ENCODE measurements at places on chromosomes 11 and 22. TPM values are rescaled to one million over a fixed set of nuclear protein-coding genes. Genes with fewer than 3 reads are reported as not detected.

DNA sequence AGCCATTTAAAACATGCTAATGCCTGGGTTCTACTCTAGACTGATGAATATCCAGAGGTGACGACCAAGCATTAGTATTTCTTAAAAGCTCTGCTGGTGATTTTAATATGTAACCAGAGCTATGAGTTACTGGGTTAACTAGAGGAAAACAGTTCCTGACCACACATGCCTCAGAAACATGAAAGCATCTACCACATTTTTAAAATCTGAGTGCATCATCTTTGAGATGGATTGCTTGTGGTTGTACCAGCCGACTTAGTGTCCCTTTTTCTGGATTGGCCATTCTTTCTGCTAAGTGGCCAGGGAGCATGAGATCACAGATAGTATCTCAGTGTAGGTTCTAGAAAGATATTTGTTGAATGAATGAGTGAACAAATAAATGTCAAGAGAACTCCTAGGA is 152.4 kb downstream of the NTM start:
- no peaks in the 10 kb centered on the region for H3K4me1 ChIP-seq
- no peak for DNase-seq
- no peak overlapping the region for H3K27ac ChIP-seq
- no peaks in the 10 kb centered on the region for H3K36me3 ChIP-seq

DNA sequence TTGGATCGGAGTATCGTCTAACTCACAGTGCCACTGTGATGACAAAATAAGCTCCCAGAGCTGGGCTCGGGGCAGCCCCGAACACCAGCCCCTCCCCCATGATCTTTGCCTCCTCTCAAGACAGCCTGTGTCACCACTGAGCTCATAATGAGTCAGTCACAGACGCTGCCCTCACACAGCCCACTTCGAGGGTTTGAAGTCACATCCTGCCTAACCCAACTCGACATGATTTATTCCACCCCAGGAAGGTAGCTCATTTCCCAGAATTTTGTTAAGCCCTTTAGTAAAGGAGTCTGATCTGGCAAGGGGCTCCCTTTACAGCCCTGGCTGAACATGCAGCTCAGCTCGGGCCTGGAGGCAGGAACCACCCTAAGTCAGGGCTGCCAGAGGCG is 22.8 kb downstream of the MYH9 start:
- H3K4me3 ChIP-seq, result no peak overlapping the region
- H3K27me3 ChIP-seq, result no peaks in the 10 kb centered on the region
- peaks cover 100% of the 10 kb centered on the region for H3K4me1 ChIP-seq
- H3K27ac ChIP-seq, result peak overlapping the region; percentile 93
- no peaks in the 10 kb centered on the region for H3K36me3 ChIP-seq
- no peak for DNase-seq

DNA sequence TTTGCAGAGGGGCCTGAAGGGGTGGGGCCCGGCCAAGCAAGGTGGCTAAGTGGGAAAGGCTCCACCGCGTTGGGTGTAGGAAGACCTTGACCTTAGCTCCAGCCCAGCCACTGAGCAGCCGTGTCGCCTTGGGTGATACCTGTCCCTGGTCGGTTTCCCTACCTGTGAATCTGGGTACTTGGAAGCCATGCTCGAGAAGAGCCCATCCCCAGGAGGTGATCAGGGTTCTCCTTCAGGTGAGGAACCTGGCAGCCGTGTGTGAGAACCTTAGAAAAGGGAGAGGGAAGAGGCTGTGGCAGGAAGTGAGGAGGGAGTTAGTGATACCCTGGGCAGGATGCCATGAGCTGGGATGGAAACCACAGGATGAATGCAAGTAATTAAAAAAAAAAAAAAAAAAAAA is 21.6 kb downstream of the PPARA start:
- no peaks in the 10 kb centered on the region for H3K27me3 ChIP-seq
- no peak overlapping the region for H3K27ac ChIP-seq
- peaks cover 29% of the 10 kb centered on the region for H3K4me1 ChIP-seq
- H3K4me3 ChIP-seq, result no peak overlapping the region

Gene SHANK2
- 11.0 TPM for total RNA-seq

- H3K36me3 ChIP-seq, result no peaks in the 10 kb centered on the region
- H3K27me3 ChIP-seq, result no peaks in the 10 kb centered on the region
- H3K4me1 ChIP-seq, result peaks cover 50% of the 10 kb centered on the region
- DNase-seq, result no peak
- peak overlapping the region; percentile 67 for H3K27ac ChIP-seq
Measured at GRCh38 chr11:83051760-83052671, 19.7 kb downstream of the RAB30 start.

- H3K27ac ChIP-seq, result no peak overlapping the region
- DNase-seq, result no peak
- no peaks in the 10 kb centered on the region for H3K27me3 ChIP-seq
Measured at GRCh38 chr22:44879301-44879680, 126.9 kb downstream of the ARHGAP8 start.

Gene SHANK3
- 20.4 TPM for total RNA-seq

Gene HPS5
- 17.4 TPM for total RNA-seq

DNA sequence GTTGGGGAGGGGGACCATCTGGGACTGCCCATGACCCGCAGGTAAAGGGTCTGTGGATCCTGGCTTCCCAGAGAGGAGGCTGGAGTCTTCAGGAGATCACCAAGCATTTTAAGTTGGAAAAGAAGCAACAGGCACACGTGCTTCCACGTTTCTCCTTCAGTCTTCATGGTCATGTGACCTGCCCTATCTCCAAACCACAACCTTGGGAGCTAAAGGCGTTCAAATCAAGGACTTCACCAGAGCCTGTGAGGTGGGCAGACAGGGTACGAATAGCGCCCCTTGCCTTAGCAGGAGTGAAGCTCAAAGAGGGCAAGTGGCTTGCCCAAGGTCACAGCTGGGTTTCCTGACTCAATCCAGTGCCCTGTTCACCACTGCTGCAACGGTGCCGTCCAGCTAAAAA is 6.7 kb downstream of the TMEM184B start:
- peaks cover 88% of the 10 kb centered on the region for H3K4me1 ChIP-seq
- H3K27me3 ChIP-seq, result no peaks in the 10 kb centered on the region
- H3K36me3 ChIP-seq, result peaks cover 5% of the 10 kb centered on the region
- no peak for DNase-seq

GRCh38 chr11:6129011-6129410 is 21.5 kb downstream of the OR56B4 start:
- H3K27me3 ChIP-seq, result no peaks in the 10 kb centered on the region
- H3K36me3 ChIP-seq, result no peaks in the 10 kb centered on the region
- no peak overlapping the region for H3K27ac ChIP-seq
- DNase-seq, result no peak

DNA sequence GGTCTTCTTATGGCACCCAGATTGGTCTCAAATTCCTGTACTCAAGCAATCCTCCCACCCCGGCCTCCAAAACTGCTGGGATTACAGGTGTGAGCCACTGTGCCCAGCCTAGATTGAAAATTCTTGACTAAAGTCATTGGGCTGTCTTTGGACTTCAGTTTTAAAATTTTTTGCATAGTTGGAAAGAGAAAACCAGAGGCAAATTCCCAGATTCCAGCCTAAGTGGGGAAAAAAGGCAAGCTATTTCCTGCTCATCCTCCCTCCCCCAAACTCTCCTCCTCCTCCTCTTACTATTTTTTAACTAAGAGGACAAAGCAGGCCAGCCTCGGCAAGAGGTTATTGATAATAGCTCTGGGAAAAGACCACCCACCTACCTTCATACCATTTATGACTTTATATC is 78.6 kb upstream of the CLMP start:
- no peaks in the 10 kb centered on the region for H3K27me3 ChIP-seq
- H3K4me3 ChIP-seq, result no peak overlapping the region
- H3K36me3 ChIP-seq, result no peaks in the 10 kb centered on the region
- H3K4me1 ChIP-seq, result no peaks in the 10 kb centered on the region
- H3K27ac ChIP-seq, result no peak overlapping the region
- DNase-seq, result no peak

DNA sequence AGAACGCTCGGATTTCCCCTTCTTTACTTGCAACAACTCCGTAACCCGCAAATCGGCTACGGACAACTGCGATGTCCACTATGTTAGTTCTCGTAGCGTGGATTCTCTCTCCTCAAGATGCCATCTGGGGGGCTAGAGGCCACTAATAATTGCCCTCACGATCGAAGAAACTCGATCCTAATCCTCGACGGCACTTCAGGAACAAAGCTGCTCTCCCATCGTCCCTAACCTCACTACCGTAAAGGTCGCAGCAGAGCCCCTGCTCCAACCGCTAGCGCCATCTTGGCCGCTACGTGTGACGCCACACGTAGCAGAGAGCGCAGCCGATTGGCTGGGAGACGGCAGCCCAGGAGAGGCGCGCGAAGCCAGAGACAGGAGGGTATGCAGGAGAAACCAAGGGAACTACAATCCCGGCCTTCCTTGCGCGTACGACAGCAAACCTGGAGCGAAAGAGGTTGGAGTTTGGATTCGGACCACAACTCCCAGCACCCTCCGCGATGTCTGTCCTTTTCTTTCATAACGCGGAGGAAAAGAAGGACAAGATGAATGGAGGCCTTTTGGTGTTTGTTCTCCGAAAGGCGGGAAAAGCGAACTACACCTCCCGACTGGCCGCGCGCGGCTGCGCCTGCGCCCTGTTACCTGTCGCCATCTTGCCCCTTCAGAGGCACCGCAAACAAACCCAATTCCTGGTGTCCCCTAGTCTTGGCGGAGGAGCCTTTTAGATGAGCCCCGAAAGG is at the start of gene EMSY:
EMSY (plus strand) TSS at position 635 of the 737 bp plus-strand sequence. CDS start 1,921 bp downstream, outside the sequence.
- no peaks in the 10 kb centered on the region for H3K36me3 ChIP-seq
- peak within 1 kb of the TSS; percentile 80 for H3K4me3 ChIP-seq
- peaks cover 25% of the 10 kb centered on the region for H3K4me1 ChIP-seq
- peak; percentile 99 for DNase-seq
- no peaks in the 10 kb centered on the region for H3K27me3 ChIP-seq
- peak within 1 kb of the TSS; percentile 96 for H3K27ac ChIP-seq

DNA sequence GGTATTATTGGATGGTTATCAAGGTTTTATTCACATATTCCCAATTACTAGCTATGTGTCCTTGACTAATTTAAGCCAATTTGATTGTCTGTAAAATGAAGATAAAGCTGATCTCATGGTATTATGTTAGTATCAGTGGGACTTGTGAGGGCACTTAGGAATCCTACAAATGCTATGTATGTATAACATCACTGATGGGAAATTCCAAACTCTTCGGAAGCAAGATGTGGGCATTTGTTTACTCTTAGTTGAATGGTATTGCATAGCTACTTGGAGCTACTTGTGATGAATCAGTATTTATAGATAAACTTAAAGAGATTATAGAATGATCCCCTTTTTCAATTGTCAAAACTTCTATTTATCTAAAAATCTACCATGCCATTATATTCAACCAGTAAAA is 239.9 kb downstream of the CNTN5 start:
- H3K27ac ChIP-seq, result no peak overlapping the region
- H3K4me3 ChIP-seq, result no peak overlapping the region
- DNase-seq, result no peak
- H3K27me3 ChIP-seq, result no peaks in the 10 kb centered on the region
- no peaks in the 10 kb centered on the region for H3K36me3 ChIP-seq
- H3K4me1 ChIP-seq, result no peaks in the 10 kb centered on the region

- no peak overlapping the region for H3K27ac ChIP-seq
- H3K4me1 ChIP-seq, result no peaks in the 10 kb centered on the region
- H3K27me3 ChIP-seq, result no peaks in the 10 kb centered on the region
- no peak overlapping the region for H3K4me3 ChIP-seq
- H3K36me3 ChIP-seq, result no peaks in the 10 kb centered on the region
Measured at GRCh38 chr11:83941050-83941449, 654.9 kb upstream of the CCDC90B start.

GRCh38 chr11:22674470-22675439 is 8.3 kb downstream of the GAS2 start:
- DNase-seq, result no peak
- H3K27me3 ChIP-seq, result no peaks in the 10 kb centered on the region
- no peaks in the 10 kb centered on the region for H3K36me3 ChIP-seq

DNA sequence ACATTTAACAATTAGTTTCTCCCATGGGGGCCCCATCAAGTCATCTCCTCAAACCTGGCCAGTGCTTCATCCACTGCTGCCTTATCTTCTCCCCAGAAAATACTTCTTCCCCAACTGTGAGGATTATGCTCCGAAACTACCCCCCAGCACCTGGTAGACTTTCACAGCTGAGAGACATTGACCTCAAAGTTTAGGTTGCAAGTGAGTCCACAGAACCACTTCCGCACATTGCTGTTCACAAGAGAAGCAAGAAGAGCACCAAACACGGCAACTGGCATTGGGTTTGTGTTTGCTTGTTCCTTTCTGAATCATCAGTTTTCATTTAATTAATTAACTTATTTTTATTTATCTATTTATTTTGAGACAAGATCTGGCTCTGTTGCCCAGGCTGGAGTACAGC is 6.1 kb downstream of the MCHR1 start:
- H3K27me3 ChIP-seq, result no peaks in the 10 kb centered on the region
- peaks cover 9% of the 10 kb centered on the region for H3K4me1 ChIP-seq
- H3K36me3 ChIP-seq, result no peaks in the 10 kb centered on the region
- no peak for DNase-seq
- H3K27ac ChIP-seq, result no peak overlapping the region
- no peak overlapping the region for H3K4me3 ChIP-seq

Gene TUB
- total RNA-seq, result 13.5 TPM

Gene TST
- total RNA-seq, result 50.8 TPM

Gene ARHGAP8
- total RNA-seq, result 9.3 TPM

DNA sequence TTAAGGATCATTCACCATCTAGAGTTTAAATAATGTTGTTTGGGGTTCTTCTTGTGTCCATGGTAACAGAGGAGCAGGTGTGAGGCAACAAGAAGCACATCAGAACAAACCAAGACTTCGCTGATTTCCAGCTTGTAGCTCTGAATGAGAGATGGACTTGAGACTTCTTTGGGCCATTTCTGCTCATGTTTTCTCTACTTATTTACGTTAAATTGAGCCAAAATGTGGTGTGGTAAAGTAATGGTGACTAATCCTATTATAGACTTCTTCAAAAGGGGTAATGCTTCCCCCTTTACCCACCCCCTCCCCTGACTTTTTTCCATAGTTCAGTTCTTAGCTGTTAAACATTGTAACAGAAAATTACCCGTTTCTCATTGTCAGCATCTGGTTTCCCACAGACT is 65.2 kb downstream of the CSTPP1 start:
- H3K27ac ChIP-seq, result no peak overlapping the region
- peaks cover 22% of the 10 kb centered on the region for H3K4me1 ChIP-seq
- H3K27me3 ChIP-seq, result no peaks in the 10 kb centered on the region
- no peak for DNase-seq
- no peak overlapping the region for H3K4me3 ChIP-seq

- H3K36me3 ChIP-seq, result no peaks in the 10 kb centered on the region
- H3K4me3 ChIP-seq, result no peak overlapping the region
- H3K27ac ChIP-seq, result peak overlapping the region; percentile 87
- DNase-seq, result no peak
- H3K27me3 ChIP-seq, result no peaks in the 10 kb centered on the region
Measured at GRCh38 chr22:20532256-20532993, 25.0 kb downstream of the MED15 start.

Measured in vagina (tissue), 2 donors.